ENCODE measurements at places on chromosomes 16 and 17.
A peak's percentile ranks its signal among the peaks of the same experiment; 100 is the strongest.

- DNase-seq = no peak
Measured at GRCh38 chr16:75230471-75231110, 11.8 kb downstream of the CTRB1 start.

DNA sequence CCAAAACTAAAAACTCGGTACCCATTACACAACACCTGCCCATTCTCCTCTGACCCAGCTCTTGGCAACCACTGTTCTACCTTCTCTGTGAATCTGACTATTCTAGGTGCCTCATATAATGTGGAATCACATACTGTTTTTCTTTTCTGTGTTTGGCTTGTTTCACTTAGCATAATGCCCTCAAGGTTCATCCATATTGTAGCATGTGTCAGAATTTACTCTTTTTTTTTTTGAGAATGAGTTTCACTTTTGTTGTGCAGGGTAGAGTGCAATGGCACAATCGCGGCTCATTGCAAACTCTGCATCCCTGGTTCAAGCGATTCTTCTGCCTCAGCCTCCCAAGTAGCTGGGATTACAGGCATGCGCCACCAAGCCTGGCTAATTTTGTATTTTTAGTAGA, 59.5 kb upstream of the RBL2 start:
- DNase-seq = no peak

DNA sequence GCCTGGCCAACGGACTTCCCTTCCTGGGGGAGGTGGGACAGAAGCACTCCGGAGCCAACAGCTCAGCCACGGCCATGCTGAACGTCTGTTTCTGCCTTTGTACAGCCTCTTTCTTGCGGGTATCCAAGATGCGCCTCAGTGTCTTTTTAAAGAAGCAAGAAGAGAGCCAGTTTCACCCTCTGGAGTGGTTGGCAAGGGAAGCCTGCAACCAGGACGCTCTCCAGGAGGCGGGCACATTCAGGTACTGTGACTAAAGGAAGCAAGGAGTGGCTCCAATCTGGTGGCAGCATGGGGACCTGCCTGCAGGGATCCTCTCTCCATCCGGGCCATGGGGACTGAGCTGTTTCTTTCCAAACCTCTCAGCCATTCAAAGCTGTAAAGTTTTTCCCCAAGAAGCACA, 60.6 kb upstream of the ENDOV start:
- no peak for DNase-seq

DNA sequence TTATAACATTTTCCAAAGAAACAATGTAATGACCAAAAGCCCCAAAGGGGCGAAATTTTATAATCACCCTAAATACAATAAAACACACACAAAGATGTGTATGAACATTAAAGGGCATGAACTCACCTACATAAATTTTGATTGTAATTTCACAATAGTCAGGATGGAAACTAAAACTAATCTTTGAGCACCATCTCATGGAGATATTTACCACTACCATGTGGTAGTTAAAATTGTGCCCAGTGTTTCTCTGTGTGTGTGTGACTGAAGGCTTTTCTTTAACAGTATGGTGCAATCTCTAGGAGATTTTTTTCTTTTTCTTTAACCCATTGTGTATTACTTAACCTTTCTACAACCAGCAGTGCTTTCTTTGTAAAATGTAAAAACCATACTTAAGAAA, 19.7 kb upstream of the MEIOC start:
- no peak for DNase-seq

DNA sequence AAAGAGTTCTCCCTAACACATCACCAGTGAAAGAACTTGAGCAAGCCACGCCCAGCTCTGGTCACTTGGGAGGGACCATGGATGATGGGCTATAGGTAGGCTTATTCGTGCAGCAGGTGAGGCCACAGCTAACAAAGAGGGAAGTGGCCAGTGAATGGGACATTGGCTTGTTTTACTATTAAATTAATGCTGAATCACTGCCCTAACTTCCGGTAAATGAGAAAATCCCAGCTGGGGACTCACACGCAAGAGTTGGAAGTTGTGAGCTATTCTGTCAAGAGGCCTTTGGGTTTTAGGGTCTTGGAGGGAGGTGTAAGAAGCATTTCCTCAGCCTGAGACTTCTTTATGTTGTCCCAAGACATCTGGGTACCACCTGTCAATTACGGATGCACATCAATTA, 315.3 kb downstream of the XYLT1 start:
- no peak for DNase-seq

DNA sequence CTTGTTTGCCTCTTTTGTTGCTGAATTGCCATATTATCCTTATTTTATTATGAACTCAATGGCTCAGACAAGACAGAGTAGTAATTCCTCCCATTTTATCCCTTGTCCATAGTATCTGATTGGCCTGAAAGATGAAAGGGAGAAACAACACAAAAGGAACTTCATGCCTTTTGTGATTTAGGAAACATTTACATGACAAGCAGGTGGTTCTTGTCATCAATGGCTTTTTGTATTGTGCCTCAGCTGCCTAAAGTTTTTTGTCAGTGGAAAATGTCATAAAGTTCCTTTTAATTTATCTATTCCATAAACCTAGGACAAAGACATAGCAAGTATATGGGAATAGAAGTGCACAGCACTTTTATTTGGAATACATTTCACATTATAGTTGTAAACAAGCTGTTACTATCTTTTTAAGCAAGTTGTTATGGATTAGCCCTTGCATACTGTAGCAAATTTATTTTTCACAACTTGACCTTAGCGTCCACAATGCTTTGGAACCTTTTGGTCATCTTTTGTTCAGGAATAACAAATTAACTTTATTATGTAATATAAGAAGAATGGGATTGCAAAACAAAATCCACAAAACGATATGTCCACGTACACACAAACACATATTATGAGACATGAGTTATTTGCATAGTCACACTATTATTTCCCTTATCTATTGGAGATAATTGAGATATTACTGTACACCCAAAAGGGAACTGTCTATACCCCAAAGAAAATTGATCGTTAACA, 12.4 kb upstream of the MPHOSPH6 start:
- no peak for DNase-seq

- DNase-seq = peak; percentile 68
Measured at GRCh38 chr16:80580109-80580832, 39.5 kb downstream of the DYNLRB2 start.

- DNase-seq = no peak
Measured at GRCh38 chr17:81397314-81398175, 2.3 kb downstream of the BAHCC1 start.

DNA sequence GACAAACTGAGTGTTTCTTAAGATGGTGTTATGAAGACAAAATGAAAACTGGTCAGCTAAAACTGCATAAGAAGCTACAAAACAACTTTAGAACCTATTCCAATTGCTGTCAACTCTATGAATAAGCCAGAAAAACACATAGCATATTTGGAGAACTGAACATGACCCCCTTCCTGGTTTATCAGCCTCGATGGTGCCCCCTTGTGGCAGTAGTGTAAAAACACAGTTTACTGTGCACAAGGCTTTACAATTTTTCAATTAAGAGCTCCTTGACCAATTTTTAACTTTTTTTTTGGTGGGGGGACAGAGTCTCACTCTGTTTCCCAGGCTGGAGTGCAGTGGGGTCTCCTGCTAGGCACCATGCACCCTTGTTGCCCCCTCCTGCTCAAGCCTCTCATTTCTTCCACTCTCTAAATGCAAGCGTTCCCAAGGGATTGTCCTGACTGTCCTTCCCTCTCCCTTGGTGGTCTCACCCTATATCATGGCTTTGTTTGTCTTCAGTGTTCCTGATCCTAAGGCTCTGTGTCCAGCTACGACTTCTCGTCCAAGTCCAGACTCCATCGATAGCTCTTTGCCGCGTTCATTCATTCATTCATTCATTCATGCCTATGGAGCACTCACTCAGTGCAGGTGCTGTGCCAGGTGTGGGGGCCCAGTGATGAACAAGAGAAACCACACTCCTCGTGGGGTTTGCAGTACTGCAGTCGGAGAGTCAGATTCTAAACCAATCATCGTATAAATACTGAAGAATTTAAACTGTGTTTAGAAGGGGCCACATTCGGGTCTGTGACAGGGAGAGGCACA, 7.5 kb downstream of the EIF1 start:
- peak; percentile 74 for DNase-seq

- DNase-seq = no peak
Measured at GRCh38 chr17:27743281-27743885, 56.9 kb downstream of the NOS2 start.

DNA sequence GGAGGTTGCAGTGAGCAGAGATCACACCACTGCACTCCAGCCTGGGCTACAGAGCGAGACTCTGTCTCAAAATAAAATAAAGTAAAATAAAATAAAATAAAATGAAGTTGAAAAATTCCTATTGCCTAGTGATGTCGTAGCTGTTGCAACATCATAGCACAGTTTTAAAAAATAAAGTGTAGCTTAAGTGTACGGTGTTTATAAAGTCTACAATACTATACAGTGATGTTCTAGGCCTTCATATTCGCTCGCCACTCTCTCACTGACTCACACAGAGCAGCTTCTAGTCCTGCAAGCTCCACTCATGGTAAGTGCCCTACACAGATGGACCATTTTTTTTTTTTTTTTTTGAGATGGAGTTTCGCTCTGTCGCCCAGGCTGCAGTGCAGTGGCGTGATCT, 43.5 kb upstream of the MNT start:
- no peak for DNase-seq

Data from CD4-positive, alpha-beta T cell treated with Interleukin-6 at 100 ng/mL for 8 hours (primary cell).